Activated CD8-positive, alpha-beta memory T cell treated with anti-CD3 and anti-CD28 coated beads for 1 hour (primary cell): ENCODE measurements at places on chromosomes 16 and 17.

DNA sequence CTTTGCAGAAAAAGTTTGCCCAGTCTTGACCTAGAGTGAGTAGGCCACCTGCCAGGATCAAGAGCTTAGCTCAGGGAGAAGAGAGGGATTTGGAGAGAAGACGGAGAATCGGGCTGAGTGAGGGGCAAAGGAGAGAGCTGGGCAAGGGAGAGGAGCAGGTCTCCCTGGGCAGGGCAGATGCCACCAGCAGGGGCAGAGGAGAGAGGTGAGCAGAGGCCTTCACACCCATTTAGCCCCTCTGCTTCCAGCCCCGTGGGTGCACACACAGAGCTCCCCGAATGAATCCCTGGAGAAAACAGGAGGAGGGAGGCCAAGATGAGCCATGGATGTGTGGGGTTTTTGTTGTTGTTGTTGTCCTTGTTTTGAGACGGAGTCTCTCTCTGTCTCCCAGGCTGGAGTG lies 29.2 kb downstream of the TBX4 start:
- no peak for DNase-seq

- no peak for DNase-seq
Measured at GRCh38 chr16:51154271-51155171, 3.5 kb upstream of the SALL1 start.

DNA sequence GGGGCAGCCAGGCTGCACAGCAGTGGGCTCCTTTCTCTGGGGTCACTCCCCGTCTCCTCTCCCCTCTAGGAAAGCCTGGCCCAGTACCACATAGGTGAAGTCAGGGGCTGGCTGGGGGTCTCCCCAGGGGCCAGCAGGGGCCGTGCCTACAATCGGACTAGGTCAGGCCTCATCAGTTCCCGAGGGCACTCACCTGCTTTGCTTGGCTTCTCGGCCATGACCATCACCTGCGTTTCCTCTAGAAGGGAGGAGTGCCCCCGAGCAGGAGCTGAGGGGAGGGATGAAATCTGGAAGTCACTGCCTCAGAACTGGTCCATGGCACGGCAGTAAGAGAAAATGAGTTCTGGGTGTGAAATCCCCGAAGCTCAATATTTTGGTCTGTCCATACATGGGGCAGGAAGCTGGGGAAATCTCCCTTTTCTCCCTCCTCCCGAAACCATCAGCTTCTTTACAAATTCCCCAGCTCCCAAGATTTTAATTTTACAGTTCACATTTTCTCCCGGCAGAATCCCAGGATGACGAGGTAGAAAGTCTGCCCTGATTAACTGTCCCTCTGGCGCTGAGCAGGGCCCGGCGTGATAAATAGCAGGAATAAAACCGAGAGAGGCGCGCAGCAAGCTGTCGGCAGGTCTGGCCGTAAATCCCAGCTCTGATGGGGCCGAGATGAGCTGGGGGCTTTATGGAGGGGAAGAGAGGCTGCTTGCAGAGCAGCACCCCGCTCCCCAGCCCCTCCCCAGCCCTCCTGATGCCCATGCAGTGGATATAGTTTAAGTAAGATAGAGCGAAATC lies 172.1 kb downstream of the RBFOX3 start:
- DNase-seq = no peak

- DNase-seq = no peak
Measured at GRCh38 chr17:3989041-3989886, 25.0 kb upstream of the ATP2A3 start.

GRCh38 chr17:73576556-73577098 lies 67.6 kb downstream of the SDK2 start:
- no peak for DNase-seq

- DNase-seq = no peak
Measured at GRCh38 chr16:1817276-1817589, 9.4 kb downstream of the HAGH start.

- DNase-seq = no peak
Measured at GRCh38 chr17:66733759-66734158, 101.2 kb upstream of the CACNG5 start.

GRCh38 chr17:82100502-82101298 lies 2.7 kb upstream of the FASN start:
- DNase-seq = no peak

- DNase-seq = no peak
Measured at GRCh38 chr17:77916703-77917481, 41.6 kb upstream of the TNRC6C start.

DNA sequence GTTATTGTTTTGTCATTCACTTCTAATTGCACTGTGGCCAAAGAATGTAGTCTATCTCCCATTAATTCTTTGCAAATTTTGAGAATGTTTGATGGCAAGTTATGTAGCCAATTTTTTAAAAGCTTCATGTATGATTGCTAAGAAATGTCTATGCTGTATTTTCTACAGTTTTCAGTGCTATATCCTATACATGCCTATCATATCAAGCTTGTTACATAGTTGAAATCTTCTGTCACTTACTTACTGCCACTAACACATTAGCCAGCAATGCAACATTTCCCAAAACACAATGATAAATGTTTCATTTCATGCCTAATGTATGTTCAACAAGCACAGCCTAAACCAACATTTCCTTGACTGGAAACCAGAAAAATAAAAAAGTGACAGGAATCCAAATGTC lies 292.4 kb upstream of the AXIN2 start:
- DNase-seq = no peak

DNA sequence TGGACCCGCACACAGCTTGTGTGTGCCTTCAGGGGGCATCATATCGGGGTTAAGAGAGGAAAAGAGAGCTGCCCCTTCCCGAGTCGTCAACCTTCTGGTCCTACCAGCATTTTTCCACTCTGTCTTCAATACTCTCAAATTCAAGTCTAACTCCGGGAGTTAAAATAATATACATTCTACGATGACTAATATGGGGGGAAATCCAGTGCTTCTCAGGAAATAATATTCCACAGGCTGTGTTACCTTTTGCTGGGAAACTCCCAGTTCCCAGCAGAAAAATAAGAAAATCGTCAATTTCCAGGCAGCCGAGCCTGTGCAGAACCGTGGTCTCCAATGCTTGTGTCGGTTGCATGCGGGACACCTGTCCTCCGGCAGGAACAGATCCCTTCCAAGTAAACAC lies 105.0 kb upstream of the FOXF1 start:
- no peak for DNase-seq

- no peak for DNase-seq
Measured at GRCh38 chr17:50180620-50181019, 14.8 kb downstream of the SGCA start.

GRCh38 chr16:19524616-19525384 lies 1.1 kb downstream of the CCP110 start:
- DNase-seq = no peak

DNA sequence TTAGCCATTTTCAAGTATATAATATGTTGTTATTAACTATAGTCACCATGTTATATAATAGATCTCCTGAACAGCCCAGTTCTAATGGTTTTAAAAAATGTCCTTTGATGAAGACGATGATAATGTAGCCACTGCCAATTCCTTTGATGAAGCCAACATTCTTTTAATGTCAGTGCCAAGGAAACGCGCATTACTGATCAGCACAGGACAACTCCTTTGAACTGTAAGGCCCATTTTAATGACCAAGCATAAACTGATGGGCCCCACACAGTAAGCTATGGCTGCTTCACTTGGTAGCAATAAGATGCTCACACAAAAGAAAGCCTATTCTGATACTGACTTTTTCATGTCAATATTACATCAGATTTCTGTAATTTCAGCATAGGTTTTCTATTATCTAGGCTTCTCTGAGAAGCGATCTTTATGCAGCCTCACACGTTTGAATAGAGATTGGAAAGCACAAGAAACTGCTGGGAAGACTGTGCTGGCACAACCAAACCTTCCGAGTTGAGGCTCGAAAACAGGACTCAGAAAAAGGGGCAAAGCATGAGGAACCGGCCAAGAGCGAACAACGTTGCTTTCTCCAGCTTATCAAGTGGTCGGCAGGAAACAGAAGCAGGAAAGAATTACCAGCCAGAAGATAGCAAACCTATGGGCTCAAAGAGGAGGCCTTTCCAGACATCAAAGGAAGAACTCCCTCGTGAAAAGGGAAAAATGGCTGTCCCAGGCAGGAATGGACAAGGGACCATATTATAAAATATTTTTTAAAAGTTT lies 19.4 kb downstream of the ERN1 start:
- DNase-seq = no peak

- DNase-seq = no peak
Measured at GRCh38 chr17:41772586-41773189, 13.8 kb downstream of the JUP start.

DNA sequence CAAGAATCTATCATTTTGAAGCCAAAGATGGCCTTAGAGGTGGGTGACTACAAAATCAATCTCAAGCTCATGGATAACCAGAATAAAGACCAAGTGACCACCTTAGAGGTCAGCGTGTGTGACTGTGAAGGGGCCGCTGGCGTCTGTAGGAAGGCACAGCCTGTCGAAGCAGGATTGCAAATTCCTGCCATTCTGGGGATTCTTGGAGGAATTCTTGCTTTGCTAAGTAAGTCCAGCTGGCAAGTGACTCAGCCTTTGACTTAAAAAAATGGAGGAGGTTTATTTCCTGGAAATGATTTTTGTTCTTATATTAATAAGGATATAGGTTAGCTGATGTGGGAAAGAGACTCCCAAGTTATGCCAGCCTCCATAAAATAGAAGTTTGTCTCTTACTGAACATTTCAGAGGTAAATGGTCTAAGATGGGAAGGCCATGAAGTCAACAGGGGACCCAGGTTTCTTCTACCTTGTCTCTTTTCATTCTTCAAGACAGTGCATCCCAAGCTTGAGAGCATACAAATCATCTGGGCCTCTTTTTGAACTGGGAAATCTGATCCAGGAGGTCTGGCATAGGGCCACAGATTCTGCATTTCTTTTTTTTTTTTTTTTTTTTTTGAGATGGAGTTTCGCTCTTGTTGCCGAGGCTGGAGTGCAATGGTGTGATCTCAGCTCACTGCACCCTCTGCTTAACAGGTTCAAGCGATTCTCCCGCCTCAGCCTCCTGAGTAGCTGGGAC lies 19.8 kb upstream of the TANGO6 start:
- DNase-seq = no peak

DNA sequence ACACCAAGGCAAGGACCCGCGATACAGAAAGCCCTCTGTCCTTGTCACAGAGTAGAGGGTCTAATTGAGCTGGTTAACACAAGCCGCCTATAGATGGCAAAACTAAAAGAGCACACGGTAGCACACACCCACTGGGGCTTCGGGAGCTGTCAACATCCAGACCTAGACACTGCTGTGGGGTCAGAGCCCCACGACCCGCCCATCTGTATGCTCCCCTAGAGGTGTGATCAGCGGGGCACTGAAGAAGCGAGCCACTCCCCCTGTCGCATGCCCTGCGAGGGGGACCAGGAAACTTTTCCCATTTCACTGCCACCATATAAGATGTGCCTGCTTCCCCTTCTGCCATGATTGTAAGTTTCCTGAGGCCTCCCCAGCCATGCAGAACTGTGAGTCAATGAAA lies 1255.8 kb upstream of the CDH8 start:
- no peak for DNase-seq

- DNase-seq = no peak
Measured at GRCh38 chr17:57107498-57108101, 22.6 kb downstream of the AKAP1 start.

GRCh38 chr17:67290244-67290643 lies 45.2 kb upstream of the HELZ start:
- DNase-seq = no peak

DNA sequence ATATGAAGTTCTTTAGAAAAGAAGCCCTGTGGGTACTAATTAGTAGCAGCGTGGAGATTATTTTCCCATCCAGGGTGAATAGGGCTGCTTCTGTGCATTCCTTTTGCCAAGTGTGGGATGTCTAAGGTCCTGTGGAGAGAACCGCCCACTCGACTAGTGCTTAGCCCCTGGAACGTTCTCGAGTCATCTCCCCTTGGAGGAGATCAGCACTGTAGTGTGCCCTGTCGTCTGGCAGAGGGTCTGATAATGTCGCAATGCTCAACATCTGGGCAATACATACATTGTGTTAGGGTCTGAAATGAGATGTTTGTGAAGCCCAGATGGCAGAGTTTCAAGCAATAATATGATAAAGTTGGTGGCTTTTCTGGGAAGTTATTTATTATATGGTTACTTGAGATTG lies 64.8 kb downstream of the SPECC1 start:
- DNase-seq = no peak
